Activated naive CD4-positive, alpha-beta T cell treated with anti-CD3 and anti-CD28 coated beads for 36 hours (primary cell): ENCODE measurements at places on chromosomes 3 and 15. TPM values are rescaled to one million over a fixed set of nuclear protein-coding genes. Genes with fewer than 3 reads are reported as not detected.
A peak's percentile ranks its signal among the peaks of the same experiment; 100 is the strongest.

The SNTN gene
- not detected for total RNA-seq

The IL5RA gene
- total RNA-seq, result not detected

The CYP1A2 gene
- not detected for total RNA-seq

The COL7A1 gene
- total RNA-seq, result 1.0 TPM

The TAGLN3 gene
- 1.2 TPM for total RNA-seq

The ARRDC4 gene
- 0.17 TPM for total RNA-seq

The ADIPOQ gene
- total RNA-seq, result not detected

The LARP6 gene
- not detected for total RNA-seq

The GPR176 gene
- total RNA-seq, result 0.17 TPM

The ALPK3 gene
- 0.02 TPM for total RNA-seq

The TNFAIP8L3 gene
- total RNA-seq, result not detected

- no peaks in the 10 kb centered on the region for H3K36me3 ChIP-seq
- no peaks in the 10 kb centered on the region for H3K27me3 ChIP-seq
- H3K4me3 ChIP-seq, result no peak overlapping the region
- peaks cover 8% of the 10 kb centered on the region for H3K4me1 ChIP-seq
- no peak overlapping the region for H3K27ac ChIP-seq
- DNase-seq, result no peak
These were observed 4.9 kb upstream of the MAGEF1 start for GRCh38 chr3:184716622-184717398.

- DNase-seq, result no peak
- no peak overlapping the region for H3K27ac ChIP-seq
- no peaks in the 10 kb centered on the region for H3K27me3 ChIP-seq
These were observed 17.8 kb downstream of the ZBTB38 start for GRCh38 chr3:141386126-141386488.

DNA sequence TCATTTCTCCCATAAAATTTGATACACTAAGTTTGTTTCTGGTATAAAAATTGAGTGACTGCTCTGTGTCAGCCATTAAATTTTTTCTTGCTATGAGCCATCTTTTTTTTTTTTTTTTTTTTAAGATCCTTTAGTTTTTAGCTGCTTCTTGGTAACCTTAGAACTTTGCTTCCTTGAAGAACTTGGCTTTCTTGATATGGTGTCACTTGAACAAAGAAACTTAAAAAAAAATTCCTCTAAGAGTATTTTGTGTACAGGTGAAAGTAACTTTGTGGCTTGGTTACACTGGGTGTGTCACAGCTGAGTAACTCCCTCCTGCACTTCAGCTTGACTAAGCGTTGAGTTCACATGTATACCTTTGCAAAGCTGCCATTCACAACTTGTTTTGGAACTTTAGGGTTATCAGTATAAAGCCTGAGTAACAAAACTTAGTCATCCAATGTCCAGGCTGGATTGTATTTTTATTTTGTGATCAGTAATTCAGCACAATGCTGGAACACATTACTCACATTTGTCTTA is 6.5 kb downstream of the CHD2 start:
- peaks cover 4% of the 10 kb centered on the region for H3K27me3 ChIP-seq
- H3K4me1 ChIP-seq, result peaks cover 65% of the 10 kb centered on the region
- peak; percentile 76 for DNase-seq

DNA sequence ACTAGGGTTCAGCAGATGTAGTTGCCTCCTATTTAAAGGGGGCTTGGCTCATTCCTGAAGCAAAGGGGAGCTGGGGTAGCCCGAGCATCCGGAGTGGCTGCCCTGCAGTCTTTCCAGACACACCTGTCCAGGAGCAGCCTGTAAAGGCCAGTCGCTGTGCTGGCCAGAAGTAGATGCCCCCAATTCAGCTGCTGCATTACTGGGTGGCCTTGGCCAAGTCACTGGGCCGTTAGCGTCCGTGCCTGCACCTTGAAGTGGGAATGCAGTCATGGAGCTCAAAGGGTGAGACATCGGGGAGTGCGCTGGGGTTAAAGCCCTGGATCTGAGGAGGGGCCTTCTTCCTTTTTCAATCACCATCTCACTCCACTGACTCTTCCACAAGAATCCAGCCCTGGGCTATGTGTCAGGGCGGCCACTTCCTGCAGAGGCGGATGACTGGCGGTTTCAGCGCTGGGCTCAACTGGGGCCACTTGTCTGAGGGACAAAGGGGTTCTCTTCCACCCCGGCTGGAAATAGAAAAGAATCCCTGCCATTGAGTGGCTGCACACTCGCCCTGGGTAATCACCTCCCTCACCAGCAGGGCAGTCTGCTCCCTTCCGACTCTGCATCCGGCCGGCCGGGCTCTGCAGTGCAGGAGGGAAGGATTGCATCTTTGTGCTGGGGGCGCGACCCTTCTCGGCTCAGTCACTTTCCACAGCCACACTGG is 11.8 kb downstream of the ALDH1A3 start:
- H3K4me3 ChIP-seq, result no peak overlapping the region
- peaks cover 54% of the 10 kb centered on the region for H3K27me3 ChIP-seq
- H3K4me1 ChIP-seq, result peaks cover 5% of the 10 kb centered on the region
- H3K36me3 ChIP-seq, result no peaks in the 10 kb centered on the region
- H3K27ac ChIP-seq, result no peak overlapping the region

DNA sequence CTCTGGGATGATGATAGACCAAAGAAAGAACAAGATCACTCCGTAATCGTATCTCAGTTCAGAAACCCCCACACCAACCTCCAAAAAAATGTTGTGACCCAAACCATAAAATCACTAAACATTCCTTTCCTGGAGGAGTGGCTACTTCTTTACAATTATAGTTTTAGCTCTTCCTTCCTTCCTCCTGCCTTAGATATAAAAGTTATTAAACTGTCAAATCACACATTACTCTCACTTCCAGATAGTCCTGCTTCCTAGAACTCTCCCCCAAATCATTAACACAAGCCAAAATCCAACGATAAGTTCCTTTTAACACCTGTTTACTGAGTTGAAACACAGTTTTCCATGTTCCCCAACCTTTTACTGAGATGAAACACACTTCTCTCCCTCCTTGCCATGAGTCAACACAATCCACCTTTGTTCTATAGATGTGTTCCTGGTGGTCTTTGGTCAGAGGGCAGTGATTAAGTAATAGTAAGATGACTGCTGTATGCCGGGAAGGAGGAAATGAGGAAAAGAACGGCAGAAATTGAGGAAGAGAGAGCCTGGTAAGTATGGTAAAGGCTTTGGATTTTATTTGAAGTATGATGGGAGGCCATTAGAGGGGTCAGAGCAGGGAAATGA is 8.3 kb upstream of the CRYGS start:
- peaks cover 3% of the 10 kb centered on the region for H3K4me1 ChIP-seq
- no peaks in the 10 kb centered on the region for H3K27me3 ChIP-seq
- H3K27ac ChIP-seq, result no peak overlapping the region
- no peak for DNase-seq
- no peak overlapping the region for H3K4me3 ChIP-seq

- H3K27ac ChIP-seq, result no peak overlapping the region
- peaks cover 17% of the 10 kb centered on the region for H3K4me1 ChIP-seq
- DNase-seq, result no peak
- H3K4me3 ChIP-seq, result no peak overlapping the region
- H3K36me3 ChIP-seq, result no peaks in the 10 kb centered on the region
These were observed 2.0 kb downstream of the SRGAP3 start for GRCh38 chr3:9247361-9247940.

GRCh38 chr3:106172101-106172500 is 303.3 kb upstream of the CBLB start:
- H3K27me3 ChIP-seq, result no peaks in the 10 kb centered on the region
- H3K4me3 ChIP-seq, result no peak overlapping the region
- H3K4me1 ChIP-seq, result peaks cover 51% of the 10 kb centered on the region
- no peaks in the 10 kb centered on the region for H3K36me3 ChIP-seq
- H3K27ac ChIP-seq, result no peak overlapping the region

DNA sequence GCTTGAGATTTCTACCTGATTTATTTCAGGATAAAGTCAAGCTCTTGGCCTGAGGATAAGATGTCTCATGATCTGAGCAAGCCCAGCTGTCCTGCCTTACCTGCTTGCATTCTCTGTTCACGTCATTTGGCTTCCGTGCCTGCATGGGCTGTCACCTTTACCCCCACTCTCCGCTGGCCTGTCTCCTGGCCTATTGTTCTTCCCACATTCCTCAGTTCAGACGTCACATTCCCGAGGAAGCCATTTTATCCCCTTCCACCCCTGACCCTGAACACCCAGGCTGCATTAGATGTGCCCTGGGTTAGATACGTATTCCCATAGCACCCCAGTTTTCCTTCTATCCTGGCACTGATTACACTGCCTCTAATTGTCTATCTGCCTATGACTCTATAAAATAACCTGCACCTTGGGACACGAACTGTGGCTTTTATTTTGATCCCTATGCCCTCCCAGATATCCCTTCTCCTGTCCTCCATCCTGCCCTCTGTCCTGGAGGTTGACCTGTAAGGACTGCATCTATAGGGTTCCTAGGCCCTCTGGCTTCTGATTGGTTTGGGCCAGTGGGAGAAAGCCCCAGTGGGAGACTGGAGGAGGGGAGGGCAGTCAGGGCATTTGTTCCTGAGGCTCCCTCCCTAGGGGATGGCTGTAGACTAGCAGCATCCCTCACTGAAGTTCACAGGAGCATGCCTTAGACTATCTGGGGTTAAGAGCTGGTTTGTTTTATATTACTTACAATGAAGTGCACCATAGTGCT is 19.2 kb upstream of the UBE2Q2 start:
- no peaks in the 10 kb centered on the region for H3K4me1 ChIP-seq
- no peak overlapping the region for H3K27ac ChIP-seq
- peaks cover 3% of the 10 kb centered on the region for H3K27me3 ChIP-seq

GRCh38 chr3:124601190-124601589 is 129.1 kb upstream of the UMPS start:
- H3K4me3 ChIP-seq, result no peak overlapping the region
- H3K36me3 ChIP-seq, result no peaks in the 10 kb centered on the region
- no peak overlapping the region for H3K27ac ChIP-seq
- H3K27me3 ChIP-seq, result peaks cover 3% of the 10 kb centered on the region

DNA sequence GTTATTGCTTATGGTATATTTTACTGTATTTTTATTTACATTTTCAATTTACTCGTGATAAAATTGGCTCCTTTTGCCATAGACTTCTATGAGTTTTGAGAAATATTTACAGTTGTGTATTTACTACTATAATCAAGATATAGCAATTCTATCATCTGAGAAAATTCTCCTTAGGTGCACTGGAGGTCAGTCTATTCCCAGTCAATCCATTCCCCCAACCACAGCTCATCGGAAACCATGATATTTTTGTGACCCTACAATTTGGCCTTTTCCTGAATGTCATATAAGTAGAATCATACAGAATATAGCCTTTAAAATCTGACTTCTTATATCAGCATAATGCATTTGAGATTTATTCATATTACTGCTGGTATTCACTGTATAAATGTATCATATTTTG is 114.7 kb upstream of the LRTM1 start:
- no peaks in the 10 kb centered on the region for H3K36me3 ChIP-seq
- H3K27ac ChIP-seq, result no peak overlapping the region
- no peak overlapping the region for H3K4me3 ChIP-seq
- DNase-seq, result no peak
- H3K4me1 ChIP-seq, result no peaks in the 10 kb centered on the region
- H3K27me3 ChIP-seq, result no peaks in the 10 kb centered on the region

GRCh38 chr3:65666448-65667091 is 372.1 kb downstream of the MAGI1 start:
- no peaks in the 10 kb centered on the region for H3K27me3 ChIP-seq
- no peaks in the 10 kb centered on the region for H3K36me3 ChIP-seq
- no peak for DNase-seq

GRCh38 chr15:77966540-77967234 is 110.8 kb downstream of the TBC1D2B start:
- peak; percentile 76 for DNase-seq
- no peak overlapping the region for H3K27ac ChIP-seq
- no peaks in the 10 kb centered on the region for H3K36me3 ChIP-seq
- no peaks in the 10 kb centered on the region for H3K4me1 ChIP-seq
- H3K4me3 ChIP-seq, result no peak overlapping the region
- no peaks in the 10 kb centered on the region for H3K27me3 ChIP-seq

DNA sequence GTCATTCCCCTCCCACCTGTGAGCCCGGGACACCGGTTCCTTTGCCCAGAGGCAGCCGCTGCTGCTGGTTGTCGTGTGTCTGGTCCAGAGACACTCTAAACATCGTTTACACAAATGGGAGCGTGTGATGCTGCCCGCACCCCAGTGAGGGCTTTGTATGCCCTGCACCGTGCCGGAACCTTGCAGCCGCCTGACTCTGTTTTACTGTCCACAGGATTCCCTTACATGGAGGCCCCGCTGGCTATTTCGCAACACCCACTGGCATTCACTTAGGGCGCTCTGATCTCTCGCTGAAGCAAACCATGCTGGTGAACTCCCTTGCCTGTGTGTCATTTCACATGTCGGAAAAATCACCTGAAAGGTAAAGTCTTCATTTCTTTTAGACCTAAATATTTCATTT is 100.8 kb upstream of the SLC6A6 start:
- H3K27ac ChIP-seq, result no peak overlapping the region
- H3K36me3 ChIP-seq, result no peaks in the 10 kb centered on the region
- H3K4me1 ChIP-seq, result no peaks in the 10 kb centered on the region
- peaks cover under 1% of the 10 kb centered on the region for H3K27me3 ChIP-seq

DNA sequence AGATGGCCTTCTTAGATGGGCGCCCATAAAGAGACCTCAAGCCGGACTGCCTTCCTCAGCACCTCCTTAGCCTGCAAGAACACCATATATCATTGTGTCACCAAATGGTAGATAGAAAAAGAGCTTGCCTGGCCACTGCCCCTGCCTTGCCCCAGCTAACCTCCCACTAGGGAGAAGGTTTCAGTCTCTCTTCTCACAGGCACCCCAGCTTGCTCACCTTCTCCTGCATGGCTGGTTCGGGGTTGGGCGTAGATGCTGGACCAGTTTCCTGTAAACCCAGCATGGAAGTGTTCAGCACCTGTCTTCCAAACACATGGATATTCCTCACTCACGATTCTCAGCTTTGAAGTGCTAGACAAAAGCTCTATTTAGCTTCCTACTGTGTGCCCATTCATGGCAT is 3.3 kb upstream of the SLC22A14 start:
- no peak for DNase-seq
- no peaks in the 10 kb centered on the region for H3K36me3 ChIP-seq
- no peaks in the 10 kb centered on the region for H3K4me1 ChIP-seq
- no peaks in the 10 kb centered on the region for H3K27me3 ChIP-seq
- H3K4me3 ChIP-seq, result no peak overlapping the region

DNA sequence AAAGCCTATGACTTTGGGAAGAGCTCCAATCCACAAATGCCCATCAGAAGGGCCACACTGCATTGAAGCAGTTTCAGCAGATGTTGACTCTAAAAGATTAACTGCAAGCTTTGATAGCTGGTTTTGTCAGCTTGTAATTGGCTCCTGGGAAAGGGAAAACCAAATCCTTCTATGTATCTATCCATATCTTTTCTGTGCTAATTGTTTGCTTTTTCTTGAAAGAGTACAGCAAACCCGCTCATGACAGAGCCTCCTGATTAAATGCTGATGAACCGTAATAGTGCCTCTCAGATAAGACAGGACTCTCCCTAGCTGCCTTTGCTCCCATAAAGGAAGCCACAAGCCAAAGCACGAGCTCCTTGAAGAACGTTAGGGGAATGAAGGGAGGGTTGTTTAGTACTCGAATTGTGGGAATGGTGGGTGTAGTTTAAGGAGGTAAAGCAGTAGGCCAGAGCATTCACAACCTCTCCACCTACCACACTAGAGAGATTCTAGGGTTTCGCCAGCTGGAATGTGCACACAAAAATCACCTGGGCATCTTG is 33.6 kb upstream of the LRIG1 start:
- H3K4me1 ChIP-seq, result no peaks in the 10 kb centered on the region
- H3K27ac ChIP-seq, result no peak overlapping the region
- no peak for DNase-seq
- no peak overlapping the region for H3K4me3 ChIP-seq
- no peaks in the 10 kb centered on the region for H3K36me3 ChIP-seq
- H3K27me3 ChIP-seq, result no peaks in the 10 kb centered on the region

GRCh38 chr3:129211345-129211744 is 27.6 kb upstream of the CNBP start:
- no peaks in the 10 kb centered on the region for H3K36me3 ChIP-seq
- H3K4me1 ChIP-seq, result no peaks in the 10 kb centered on the region
- no peak overlapping the region for H3K27ac ChIP-seq
- H3K4me3 ChIP-seq, result no peak overlapping the region
